ENCODE measurements at places on chromosomes 16 and 17. TPM values are rescaled to one million over a fixed set of nuclear protein-coding genes. Genes with fewer than 3 reads are reported as not detected.

GRCh38 chr16:30949650-30950515, 1.0 kb downstream of the ORAI3 start:
- DNase-seq = peak; percentile 90

DNA sequence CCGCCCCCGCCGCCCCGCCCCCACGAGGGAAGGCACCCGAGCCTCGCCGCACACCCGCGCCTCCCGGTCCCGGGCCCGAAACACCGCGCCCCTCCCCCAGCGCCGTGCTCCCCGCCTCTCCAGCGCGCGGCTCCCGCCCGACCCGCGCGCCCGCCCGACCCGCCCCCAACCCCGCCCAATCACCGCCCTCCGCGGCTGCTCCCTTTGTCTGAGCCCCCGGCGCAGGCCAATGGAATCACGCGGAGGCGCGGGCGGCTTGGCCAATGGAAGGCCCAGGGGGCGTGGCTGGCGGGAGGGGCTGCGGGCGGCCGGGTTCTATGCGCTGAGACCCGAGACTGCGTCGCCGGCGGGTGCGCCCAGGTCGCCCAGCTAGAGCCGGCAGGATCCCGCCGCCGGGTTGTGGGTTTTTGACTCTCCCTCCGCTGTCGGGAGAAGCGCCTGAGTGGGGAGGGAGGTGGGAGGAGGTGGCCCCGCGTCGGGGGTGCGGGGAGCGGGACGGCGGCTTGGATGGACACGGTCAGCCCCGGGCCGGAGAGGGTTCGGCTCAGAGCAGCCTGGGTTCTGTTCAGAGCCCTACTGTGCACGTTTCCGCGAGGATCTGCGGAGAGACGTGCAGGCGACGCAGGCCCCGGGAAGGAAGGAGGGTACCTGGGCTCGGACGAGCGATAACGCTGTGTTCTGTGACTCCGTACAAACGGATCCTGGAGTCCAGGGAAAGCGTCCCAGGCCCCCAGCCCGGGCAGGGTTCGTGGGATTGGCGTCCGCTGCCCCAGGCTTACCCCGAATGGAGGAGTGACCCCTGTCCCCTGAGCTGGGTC, 49.0 kb upstream of the BAHCC1 start:
- DNase-seq = peak; percentile 100

The TMEM114 gene
- total RNA-seq = not detected

- DNase-seq = no peak
These were observed 11.7 kb downstream of the NKIRAS2 start for GRCh38 chr17:42031584-42031983.

All from Peyer's patch (tissue), 4 donors.